ENCODE measurements at places on chromosomes 2 and 18.

DNA sequence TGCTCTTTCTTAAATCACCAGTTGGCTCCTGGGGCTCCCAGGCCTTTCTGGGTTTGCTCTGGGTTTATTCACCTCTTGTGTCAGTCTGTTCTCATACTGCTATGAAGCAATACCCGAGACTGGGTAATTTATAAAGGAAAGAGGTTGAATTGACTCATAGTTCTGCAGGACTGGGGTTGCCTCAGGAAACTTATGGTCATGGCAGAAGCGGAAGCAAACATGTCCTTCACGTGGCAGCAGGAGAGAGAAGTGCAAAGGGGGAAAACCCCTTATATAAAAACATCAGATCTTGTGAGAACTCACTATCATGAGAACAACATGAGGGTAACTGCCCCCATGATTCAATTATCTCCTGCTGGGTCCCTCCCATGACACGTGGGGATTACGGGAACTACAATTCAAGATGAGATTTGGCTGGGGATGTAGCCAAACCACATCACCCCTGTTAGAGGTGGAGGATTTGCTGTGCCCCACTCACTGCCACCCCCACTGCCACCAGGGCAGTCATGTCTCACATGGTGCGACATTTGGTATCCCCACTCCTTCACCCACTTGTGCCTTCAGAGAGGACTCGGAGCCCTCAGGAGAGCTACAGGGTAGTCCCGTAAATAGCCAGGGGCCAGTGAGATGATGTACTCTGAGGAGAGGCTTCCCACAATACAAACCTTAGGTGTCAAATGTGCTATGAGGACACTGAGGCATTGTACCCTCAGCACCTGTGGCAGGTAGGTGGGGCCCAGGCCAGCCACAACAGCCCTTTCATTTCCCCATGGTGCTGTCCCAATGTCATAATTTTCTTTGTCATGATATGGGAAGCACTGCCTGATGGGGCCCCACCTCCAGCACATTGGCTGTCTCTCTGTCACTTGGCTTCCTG, 35.7 kb downstream of the CDC42EP3 start:
- no peak overlapping the region for H3K4me3 ChIP-seq
- no peaks in the 10 kb centered on the region for H3K4me1 ChIP-seq
- no peaks in the 10 kb centered on the region for H3K36me3 ChIP-seq
- DNase-seq = peak; percentile 28

DNA sequence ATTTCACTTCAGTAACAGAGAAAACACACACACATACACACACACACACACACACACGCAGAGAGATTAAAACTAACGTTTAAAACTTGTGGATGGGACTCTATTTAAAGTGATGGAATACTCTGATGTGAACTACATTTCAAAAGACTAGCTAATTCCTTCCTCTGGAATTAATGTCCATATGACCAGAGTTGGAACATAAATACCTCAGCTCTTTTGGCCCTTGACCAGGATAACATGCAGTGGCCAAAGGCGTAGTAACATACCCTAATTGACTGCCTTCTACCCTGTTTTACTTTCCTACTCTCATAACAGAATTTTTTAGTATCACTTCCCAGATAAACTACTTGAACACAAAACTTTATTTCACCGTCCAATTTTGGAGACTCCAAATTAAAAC, 671.3 kb upstream of the CHAC2 start:
- DNase-seq = no peak
- no peaks in the 10 kb centered on the region for H3K27me3 ChIP-seq
- H3K4me3 ChIP-seq = no peak overlapping the region
- no peak overlapping the region for H3K27ac ChIP-seq
- H3K4me1 ChIP-seq = no peaks in the 10 kb centered on the region

DNA sequence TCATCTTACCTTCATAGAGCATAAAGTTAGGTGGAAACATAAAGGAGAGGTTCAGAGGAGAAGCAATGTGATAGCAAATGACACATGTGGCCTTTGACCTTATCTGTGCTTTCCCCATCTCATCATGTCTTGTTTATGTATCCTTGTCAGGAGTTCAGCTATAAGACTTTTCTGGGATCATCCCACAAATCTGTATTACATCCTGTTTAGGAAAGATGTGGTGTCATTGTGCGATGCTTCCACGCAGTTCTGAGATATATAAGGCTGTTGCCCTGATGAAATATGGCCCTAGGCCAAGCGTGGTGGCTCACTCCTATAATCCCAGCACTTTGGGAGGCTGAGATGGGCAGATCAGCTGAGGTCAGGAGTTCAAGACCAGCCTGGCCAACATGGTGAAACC, 15.5 kb upstream of the MGAT5 start:
- H3K36me3 ChIP-seq = no peaks in the 10 kb centered on the region
- no peaks in the 10 kb centered on the region for H3K27me3 ChIP-seq
- DNase-seq = no peak

DNA sequence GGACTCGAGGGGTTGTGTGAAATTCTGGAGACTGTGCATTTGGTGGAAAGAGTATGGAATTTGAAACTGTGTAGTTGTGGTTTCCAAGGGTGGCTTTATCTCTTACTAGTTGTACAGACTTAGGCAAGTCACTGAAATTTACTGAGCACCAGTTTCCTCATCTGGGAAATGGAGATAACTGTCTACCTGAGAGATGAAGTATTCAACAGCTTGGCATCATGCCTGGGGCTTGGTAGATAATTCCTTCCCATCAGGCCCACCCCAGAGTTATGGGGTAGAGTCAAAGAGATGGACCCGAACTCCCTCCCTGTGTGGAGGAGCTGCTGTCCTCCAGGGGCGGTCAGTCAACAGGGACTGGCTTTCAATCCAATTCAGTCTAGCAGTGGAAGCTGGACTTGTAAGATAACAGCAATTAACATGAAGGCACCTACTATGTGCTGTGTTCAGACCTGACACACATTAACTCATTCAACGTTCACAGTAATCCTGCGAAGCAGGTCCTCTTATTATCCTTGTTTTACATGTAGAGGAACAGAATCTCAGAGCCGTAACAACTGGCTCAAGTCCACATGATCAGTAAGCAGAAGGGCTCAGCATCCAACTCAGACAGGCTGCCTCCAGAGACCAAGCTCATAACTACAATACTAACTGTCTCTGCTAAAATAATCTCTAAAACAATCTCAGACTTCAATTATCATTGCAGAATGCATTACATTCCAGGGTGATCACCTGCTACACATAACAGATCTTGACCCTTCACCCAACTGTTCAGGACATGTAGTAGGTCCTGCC, 432.1 kb downstream of the LPIN1 start:
- DNase-seq = no peak
- H3K27ac ChIP-seq = no peak overlapping the region
- H3K4me3 ChIP-seq = no peak overlapping the region
- peaks cover 11% of the 10 kb centered on the region for H3K4me1 ChIP-seq

DNA sequence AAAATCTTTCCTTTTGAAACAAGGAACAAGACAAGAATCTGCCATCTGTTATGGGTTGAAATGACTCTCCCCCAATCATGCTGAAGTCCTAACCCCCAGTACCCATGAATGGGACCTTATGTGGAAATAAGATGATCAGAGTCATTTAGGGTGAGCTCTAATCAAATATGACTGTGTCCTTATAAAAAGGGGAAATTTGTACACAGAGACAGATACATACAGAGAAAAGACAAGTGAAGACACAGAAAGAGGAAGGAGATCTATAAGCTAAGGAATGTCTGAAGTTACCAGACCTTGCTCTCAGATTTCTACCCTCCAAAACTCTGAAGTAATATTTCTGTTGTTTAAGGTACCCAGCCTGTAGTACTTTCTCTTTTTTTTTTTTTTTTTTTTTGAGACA, 15.7 kb downstream of the TGFBRAP1 start:
- no peak overlapping the region for H3K27ac ChIP-seq
- H3K36me3 ChIP-seq = no peaks in the 10 kb centered on the region
- no peak for DNase-seq
- no peak overlapping the region for H3K4me3 ChIP-seq
- H3K4me1 ChIP-seq = no peaks in the 10 kb centered on the region

DNA sequence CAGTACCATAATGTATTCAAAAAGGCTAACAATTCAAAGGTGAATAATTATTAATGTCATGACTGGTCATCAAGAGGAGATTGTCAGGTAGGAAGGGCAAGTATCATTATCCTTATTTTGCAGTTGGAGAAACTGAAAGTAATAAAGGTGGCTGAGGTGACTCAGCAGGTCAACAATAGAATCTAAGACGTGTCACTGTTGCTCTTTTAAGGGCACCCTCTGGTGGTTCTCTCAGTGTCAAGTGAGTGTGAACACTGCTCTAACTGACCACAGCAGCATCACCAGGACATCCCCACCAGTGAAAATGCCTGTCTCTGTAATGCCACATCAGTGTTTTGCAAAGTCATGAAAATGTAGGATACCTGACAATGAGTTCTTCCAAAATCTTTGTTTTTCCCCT, 69.7 kb downstream of the DCC start:
- H3K4me3 ChIP-seq = no peak overlapping the region
- no peaks in the 10 kb centered on the region for H3K4me1 ChIP-seq
- no peaks in the 10 kb centered on the region for H3K27me3 ChIP-seq
- no peak overlapping the region for H3K27ac ChIP-seq

DNA sequence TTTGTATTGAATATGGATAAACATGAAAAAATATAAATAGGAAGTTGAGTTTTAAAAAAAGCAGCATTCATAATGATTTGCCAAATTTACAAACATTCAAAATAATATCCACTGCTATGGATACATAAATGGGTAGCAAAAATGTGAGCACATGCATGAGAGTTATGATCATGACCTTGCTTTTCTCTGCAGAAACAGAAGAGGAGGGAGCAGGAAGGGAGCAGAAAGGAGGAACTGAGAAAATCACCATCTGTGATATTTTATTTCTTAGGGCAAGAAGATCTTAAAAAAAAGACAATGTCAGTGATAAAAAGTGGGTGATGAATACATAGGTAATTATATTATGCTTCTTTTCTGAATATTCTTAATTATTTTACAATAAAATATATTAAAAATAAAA, 17.7 kb upstream of the CCDC93 start:
- no peaks in the 10 kb centered on the region for H3K4me1 ChIP-seq
- no peak overlapping the region for H3K27ac ChIP-seq
- no peaks in the 10 kb centered on the region for H3K27me3 ChIP-seq
- DNase-seq = no peak
- H3K36me3 ChIP-seq = no peaks in the 10 kb centered on the region

GRCh38 chr2:189982780-189983394, 79.6 kb downstream of the MSTN start:
- H3K27ac ChIP-seq = no peak overlapping the region
- no peaks in the 10 kb centered on the region for H3K4me1 ChIP-seq
- H3K4me3 ChIP-seq = no peak overlapping the region
- no peak for DNase-seq

DNA sequence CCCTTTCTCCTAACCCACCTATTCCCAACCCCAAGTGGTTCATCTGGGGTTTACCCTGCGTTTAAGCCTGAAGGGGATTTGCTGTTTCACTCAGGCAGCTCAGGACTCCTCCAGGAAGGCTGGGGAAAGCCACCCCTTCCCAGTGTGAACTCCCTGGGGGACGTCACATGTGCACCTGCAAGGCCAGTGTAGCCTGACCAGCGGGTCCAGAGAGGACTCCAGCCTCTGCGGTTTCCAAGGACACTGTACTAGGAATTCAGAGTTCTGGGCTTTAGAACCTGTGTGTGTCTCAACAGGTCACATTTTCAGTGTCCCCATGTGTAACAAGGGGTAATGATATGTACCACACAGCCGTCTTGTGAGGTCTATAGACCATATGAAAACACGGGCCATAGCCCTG, 17.9 kb downstream of the EHD3 start:
- H3K27me3 ChIP-seq = no peaks in the 10 kb centered on the region
- no peak for DNase-seq
- no peak overlapping the region for H3K27ac ChIP-seq
- no peak overlapping the region for H3K4me3 ChIP-seq
- H3K36me3 ChIP-seq = peaks cover 71% of the 10 kb centered on the region

DNA sequence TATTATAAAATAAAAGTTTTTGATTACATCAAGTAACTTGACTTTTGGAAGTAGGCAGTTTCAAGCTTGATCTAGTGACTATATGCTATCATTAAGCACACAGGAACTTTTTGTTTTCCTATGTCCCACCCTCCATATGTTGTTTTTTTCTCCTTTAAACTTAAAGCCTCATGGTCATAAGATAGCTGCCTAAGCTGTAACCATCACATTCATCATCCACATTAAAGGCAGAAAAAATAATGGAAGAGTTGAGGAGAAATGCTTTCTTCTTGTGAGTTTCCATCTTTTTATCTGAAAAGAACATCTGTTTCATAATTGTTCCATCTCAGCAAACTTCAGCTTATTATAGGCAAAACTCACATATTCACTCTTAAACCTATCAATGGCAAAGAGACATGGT, 630.4 kb downstream of the STK39 start:
- no peak overlapping the region for H3K27ac ChIP-seq
- no peaks in the 10 kb centered on the region for H3K27me3 ChIP-seq
- H3K4me3 ChIP-seq = no peak overlapping the region
- no peaks in the 10 kb centered on the region for H3K4me1 ChIP-seq

DNA sequence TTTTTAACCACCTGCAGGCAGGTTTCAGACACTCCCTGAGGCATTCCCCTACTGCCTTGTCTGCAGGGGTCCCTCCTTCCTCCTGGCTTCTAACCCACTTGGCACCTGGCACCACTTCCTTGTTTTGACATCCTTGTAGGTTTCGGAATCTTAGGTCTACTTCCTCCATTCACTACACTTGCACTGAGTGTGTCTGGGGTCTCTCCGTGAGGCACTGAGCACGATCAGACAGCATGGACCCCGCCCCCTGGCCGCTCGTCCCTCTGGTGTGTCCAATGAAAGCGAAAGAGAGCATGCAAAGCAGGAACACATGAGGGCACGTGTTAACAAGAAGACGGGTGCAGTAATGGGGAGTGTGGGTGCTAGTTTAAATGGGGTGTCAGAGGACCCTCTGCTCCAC, 63.8 kb downstream of the HAUS1 start:
- H3K27me3 ChIP-seq = no peaks in the 10 kb centered on the region
- no peaks in the 10 kb centered on the region for H3K36me3 ChIP-seq
- no peak overlapping the region for H3K27ac ChIP-seq
- no peak overlapping the region for H3K4me3 ChIP-seq
- DNase-seq = no peak

DNA sequence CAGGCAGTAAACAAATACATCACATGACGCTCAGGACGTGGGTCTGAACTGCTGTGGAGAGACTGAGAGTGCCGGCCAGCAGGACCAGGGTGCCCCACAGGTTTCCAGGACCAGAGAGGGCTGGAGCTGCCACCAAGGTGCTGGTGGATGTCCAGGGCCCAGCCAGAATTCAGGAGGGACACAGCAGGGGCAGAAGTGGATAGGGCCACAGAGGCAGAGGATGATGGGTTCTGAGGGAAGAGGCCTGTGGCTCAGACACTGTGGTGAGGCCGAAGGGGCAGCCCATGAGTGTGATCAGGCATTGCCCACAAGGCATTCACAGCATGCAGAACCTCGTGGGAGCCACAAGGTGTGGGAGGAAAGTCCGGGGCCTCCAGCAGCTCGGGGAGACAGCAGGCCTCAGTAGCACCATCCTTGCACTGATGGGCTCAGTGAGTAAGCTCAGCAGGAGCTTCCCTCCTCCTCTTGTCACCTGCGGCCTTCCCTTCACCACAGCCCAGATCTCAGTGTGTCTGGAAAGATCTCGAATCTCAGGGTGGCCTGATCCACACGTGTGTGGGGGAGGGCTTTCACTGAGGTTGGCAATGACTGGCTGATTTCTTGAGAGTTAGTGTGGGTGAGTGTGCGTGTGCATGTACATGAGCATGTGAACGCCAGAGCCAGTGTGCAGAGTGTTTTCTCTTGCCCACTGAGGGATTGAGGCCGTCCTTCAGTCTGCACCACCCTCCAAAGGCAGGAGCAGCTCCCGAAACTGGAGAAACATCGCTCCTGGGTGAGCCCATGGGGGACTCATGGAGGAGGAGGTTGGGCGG, 181.8 kb upstream of the RAB6C start:
- no peak overlapping the region for H3K27ac ChIP-seq
- H3K4me3 ChIP-seq = no peak overlapping the region
- no peaks in the 10 kb centered on the region for H3K27me3 ChIP-seq
- no peaks in the 10 kb centered on the region for H3K4me1 ChIP-seq

Measured in ascending aorta (tissue), 2 donors.